ENCODE measurements at places on chromosomes 2 and 18.

DNA sequence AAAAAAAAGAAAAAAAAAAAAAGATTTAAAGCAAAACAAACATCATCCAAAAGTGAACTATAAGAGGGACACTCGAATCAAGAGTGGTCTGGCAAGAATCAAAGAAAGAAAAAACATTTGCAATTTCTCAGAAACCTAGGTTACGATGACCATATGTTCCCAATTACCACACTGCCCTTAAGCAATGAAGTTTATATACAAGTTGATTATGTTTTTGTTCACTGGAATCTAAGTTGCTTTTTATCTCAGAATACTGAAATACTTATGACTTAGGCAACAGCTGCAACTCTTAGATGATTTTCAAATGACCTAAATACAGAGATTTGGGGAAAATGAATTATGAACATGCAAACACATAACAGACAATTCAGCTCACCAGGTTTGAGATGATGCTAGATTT lies 597.1 kb upstream of the CHAC2 start:
- H3K4me3 ChIP-seq, result no peak overlapping the region
- no peaks in the 10 kb centered on the region for H3K27me3 ChIP-seq
- H3K4me1 ChIP-seq, result no peaks in the 10 kb centered on the region
- DNase-seq, result no peak
- H3K36me3 ChIP-seq, result no peaks in the 10 kb centered on the region
- no peak overlapping the region for H3K27ac ChIP-seq

DNA sequence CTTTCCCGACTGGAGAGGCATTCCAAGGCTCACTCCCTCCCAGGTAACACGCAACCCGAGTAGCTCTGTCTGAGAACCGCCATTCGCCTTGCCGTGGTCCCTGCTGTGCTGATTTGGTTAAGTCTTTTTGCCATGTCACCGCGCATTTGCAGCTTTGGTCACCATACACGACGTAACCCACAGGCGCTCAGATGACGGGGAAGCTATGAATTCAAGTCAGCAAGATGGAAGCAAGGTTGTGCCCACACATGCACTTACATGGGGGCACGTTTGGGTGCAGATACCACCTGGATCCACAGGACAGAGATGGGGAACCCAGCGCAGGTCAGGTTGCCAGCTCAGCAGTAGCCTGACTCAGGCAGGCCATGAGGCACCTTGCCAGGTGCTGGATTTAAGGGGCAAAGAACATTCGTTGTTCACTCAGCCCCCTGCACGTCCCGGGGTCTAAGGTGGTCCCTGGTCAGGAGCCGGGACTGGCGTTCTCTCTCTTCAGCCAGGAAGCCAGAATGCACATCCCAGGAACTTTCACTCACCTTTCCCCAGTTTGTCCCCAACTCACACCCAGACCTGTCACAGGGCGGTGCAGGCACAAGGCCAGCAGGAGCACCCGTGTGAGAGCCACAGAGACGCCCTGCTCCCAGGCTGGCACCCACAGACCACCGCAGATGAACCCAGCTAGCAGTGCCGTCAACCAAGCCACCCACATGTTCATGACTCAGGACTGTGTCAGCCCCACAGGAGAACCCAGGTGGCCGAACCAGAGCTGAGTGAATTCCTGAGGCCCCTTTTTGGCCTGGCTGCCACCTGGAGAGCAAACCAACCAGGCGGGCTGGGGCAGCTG lies 19.9 kb downstream of the SNED1 start:
- no peaks in the 10 kb centered on the region for H3K36me3 ChIP-seq
- no peaks in the 10 kb centered on the region for H3K4me1 ChIP-seq
- no peaks in the 10 kb centered on the region for H3K27me3 ChIP-seq

- H3K27me3 ChIP-seq, result no peaks in the 10 kb centered on the region
- H3K27ac ChIP-seq, result no peak overlapping the region
Observed at GRCh38 chr2:141142025-141142424, 988.8 kb downstream of the LRP1B start.

- H3K27me3 ChIP-seq, result no peaks in the 10 kb centered on the region
- H3K4me3 ChIP-seq, result no peak overlapping the region
- peaks cover 8% of the 10 kb centered on the region for H3K36me3 ChIP-seq
- DNase-seq, result no peak
- no peaks in the 10 kb centered on the region for H3K4me1 ChIP-seq
- H3K27ac ChIP-seq, result no peak overlapping the region
Observed at GRCh38 chr2:32342801-32343200, 14.0 kb upstream of the BIRC6 start.

GRCh38 chr2:219747637-219748036 lies 120.2 kb downstream of the SLC4A3 start:
- H3K36me3 ChIP-seq, result no peaks in the 10 kb centered on the region
- no peak for DNase-seq
- no peak overlapping the region for H3K27ac ChIP-seq
- H3K4me3 ChIP-seq, result no peak overlapping the region
- no peaks in the 10 kb centered on the region for H3K27me3 ChIP-seq

GRCh38 chr2:191565647-191566198 lies 112.2 kb upstream of the NABP1 start:
- H3K27ac ChIP-seq, result no peak overlapping the region
- peaks cover 2% of the 10 kb centered on the region for H3K4me1 ChIP-seq
- H3K27me3 ChIP-seq, result no peaks in the 10 kb centered on the region
- DNase-seq, result no peak

DNA sequence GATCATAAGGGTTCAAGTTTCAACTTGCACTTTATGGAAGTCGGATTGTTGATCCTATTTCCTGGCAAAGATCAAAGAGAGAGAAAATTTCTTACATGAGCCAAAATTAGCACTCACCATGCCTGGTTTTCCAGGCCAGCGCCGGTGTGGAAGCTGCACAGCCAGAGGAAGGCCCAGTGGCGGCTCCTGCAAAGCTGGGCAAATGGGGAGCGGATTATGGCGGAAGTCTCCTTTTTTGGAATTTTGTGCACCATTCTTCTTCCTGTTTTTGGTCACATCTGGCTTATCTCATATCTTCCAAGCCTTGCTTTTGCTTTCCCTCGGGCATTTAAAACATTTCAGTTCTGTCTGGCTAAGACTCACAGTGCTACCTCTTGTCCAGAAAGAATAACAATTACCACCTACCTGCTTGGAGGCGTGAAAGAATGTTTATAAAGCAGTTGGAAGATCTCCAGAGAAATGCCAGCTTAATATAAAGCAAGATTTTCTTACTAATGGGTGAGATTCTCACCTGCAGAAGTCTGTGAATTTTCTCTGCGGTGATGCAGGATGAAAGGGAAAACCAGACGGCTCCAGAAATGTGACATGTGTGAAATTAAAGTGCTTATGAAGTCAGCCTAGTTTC lies 94.3 kb downstream of the ASAP2 start:
- no peak overlapping the region for H3K27ac ChIP-seq
- H3K4me3 ChIP-seq, result no peak overlapping the region
- H3K36me3 ChIP-seq, result no peaks in the 10 kb centered on the region
- H3K27me3 ChIP-seq, result no peaks in the 10 kb centered on the region
- peaks cover 13% of the 10 kb centered on the region for H3K4me1 ChIP-seq

- H3K27me3 ChIP-seq, result no peaks in the 10 kb centered on the region
- H3K36me3 ChIP-seq, result no peaks in the 10 kb centered on the region
- no peak overlapping the region for H3K4me3 ChIP-seq
- DNase-seq, result no peak
- H3K27ac ChIP-seq, result no peak overlapping the region
Observed at GRCh38 chr2:193350509-193350908, 1155.8 kb upstream of the TMEFF2 start.

DNA sequence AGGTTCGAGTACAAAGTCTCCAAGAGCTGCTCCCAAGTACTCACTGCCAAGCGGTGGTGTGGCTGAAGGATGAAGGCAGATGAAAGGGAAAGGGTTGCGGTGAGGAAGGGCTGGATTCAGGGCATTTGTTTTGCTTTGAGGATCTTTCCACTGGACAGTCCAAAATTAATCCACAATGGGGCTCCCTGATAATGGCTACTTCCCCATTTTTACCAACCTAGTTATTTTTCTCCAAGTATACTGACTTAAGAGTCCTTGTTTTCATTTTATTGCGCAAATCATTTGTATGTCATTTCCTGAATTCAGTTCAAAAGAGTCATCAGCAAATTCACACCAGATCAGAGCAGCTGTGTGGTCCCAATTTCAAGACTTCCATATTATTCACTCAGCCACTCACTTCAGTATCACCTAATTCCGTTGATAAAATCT lies 464 bp upstream of the SESTD1 start:
- no peaks in the 10 kb centered on the region for H3K4me1 ChIP-seq
- peak overlapping the region; percentile 73 for H3K4me3 ChIP-seq
- peak overlapping the region; percentile 84 for H3K27ac ChIP-seq

GRCh38 chr2:7780321-7780720 lies 863.1 kb downstream of the RNF144A start:
- no peak for DNase-seq
- H3K4me1 ChIP-seq, result no peaks in the 10 kb centered on the region
- H3K4me3 ChIP-seq, result no peak overlapping the region
- no peaks in the 10 kb centered on the region for H3K27me3 ChIP-seq
- no peak overlapping the region for H3K27ac ChIP-seq

DNA sequence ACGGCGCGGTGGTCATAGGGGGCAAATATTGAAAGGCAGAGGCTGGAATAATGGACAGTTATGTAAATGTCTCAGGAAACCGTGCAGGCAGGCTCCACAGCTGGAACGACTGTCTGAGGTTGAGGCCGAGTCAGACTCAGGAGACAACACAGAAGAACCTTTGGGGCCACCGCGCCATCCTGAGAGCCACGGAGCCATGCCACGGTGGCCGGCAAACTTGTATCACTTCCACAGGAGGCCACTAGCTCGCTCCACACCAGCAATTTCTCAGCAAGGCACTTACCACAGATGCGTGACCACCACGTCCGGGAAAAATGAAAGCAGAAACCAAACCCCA lies 156.7 kb upstream of the SALL3 start:
- no peak overlapping the region for H3K27ac ChIP-seq
- H3K36me3 ChIP-seq, result no peaks in the 10 kb centered on the region
- H3K4me3 ChIP-seq, result no peak overlapping the region
